ENCODE measurements at places on chromosomes 4 and X.

DNA sequence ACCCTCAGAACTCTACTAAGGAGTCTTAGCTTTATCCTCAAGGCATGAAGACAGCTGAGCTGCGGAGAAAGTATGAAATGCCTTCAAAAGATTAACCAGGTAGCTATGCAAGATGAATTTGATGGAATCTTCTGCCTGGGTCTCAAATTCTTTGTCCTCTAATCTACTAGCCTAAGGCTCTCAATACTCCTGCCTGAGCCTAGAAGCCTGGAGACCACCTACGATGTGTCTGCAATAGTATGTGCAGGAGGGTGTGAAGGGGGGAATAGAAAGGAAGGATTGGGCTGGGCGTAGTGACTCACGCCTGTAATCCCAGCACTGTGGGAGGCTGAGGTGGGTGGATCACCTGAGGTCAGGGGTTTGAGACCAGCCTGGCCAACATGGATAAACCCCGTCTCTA lies 178.2 kb upstream of the GPC4 start:
- DNase-seq, result no peak

GRCh38 chrX:74262452-74263209 lies 41.3 kb upstream of the ZCCHC13 start:
- DNase-seq, result no peak

- no peak for DNase-seq
Observed at GRCh38 chr4:114028071-114028470, 48.6 kb upstream of the ARSJ start.

DNA sequence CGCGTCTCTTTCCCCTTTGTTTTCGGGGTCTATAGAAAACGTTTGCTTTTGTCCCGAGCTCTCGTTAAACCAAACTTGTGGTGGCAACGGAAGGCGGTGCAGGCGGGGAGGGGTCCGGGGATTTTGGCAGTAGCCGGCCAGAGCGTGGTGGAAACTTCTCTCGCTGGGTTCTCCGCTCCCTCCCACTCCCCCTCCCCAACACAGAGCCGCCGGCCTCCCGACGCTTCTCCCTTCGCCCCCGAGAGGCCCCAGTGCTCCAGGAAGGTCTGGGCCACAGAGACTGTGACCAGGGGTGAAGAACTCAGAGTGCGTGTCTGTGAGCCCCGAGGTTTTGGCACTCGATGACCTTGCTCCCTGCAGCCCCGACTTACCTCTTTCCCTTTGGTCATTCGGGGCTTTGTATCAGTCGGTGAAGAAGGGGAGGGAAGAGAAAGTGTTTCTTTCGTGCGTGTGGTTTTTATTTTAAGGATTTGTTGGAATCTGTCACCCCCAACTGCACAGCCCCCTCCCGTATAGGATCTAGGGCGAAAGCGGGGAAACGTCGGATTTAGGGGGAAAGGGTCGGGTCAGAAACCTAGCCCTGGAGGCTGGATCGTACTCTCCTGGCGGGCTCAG lies 9.0 kb upstream of the BCOR start:
- DNase-seq, result no peak

GRCh38 chrX:65642914-65643491 lies 24.5 kb upstream of the MSN start:
- DNase-seq, result no peak

DNA sequence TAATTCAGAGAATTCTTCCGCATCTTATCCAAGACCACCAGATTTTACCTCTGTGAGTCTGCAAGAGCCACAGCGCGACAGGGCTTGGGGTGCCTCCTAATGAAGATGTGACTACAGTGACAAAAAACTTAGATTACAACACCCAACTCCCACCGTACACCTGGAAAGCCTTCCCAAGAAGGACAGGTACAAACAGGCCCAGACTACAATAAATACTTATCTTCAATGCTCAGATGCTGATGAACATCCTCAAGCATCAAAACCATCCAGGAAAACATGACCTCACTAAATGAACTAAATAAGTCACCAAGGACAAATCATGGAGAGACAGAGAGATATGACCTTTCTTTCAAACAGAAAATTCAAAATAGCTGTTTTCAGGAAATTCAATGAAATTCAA lies 20.8 kb upstream of the ABCG2 start:
- no peak for DNase-seq

DNA sequence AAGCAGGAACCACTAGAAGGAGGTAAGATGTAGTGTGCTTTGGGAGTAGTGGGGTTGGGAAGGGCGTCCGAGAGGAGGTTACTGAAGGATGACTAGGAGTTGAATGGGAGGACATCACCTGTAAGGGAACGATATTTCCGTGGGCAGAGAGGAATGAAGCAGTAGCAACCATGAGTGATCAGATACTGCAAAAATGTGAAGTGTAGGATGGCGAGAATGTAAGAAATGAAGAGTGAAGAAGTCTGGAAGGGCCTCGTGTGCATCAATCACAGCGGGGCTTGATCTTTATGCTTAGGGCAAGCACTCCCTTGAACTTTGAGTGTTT lies 594 bp downstream of the MSMO1 start:
- no peak for DNase-seq

GRCh38 chr4:8022767-8023695 lies 83.4 kb upstream of the AFAP1 start:
- no peak for DNase-seq

GRCh38 chr4:38612646-38613414 lies 51.2 kb upstream of the KLF3 start:
- no peak for DNase-seq

DNA sequence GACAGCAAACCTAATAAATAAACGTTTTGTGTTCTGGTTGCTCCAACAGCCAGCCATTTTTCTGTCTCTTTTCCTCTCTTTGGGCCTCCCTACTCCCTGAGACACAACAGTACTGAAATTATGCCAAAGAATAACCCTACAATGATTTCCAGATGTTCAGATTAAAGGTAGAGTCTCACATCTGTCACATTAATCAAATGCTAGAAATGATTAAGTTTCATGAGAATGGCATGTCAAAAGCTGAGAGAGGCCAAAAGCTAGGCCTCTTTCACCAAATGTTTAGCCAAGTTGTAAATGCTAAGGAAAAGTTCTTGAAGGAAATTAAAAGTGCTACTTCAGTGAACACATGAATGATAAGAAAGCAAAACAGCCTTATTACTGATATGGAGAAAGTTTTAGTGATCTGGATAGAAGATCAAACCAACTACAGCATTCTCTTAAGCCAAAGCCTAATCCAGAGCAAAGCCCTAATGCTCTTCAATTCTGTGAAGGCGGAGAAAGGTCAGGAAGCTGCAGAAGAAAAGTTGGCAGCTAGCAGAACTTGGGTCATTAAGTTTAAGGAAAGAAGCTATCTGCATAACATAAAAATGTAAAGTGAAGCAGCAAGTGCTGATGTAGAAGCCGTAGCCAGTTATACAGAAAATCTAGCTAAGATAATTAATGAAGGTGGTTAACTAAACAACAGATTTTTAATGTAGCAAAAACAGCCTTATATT lies 182.1 kb upstream of the NUDT6 start:
- DNase-seq, result no peak

DNA sequence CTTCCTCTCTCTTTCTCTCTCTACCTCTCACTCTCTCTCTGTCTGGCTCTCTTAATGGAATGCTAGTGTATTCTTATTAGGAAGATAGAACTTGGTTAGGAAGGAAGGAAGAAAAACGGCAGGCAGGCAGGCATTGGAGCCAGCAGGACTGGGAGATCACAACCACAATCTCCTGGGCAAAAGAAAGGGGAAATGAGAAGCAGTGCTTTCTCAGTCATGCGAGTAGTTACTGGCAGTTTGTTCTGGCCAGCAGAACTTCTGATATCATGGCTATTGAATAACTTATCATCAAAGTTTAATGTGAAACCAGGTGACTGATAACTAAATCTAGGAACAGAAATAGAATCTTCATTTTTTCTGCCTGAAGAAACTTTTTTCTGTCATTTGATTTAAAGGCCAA lies 60.9 kb upstream of the PAGE1 start:
- DNase-seq, result no peak

- no peak for DNase-seq
Observed at GRCh38 chr4:126087101-126087500, 772.3 kb downstream of the FAT4 start.

GRCh38 chr4:105267280-105267679 lies 120.6 kb downstream of the TET2 start:
- DNase-seq, result no peak

DNA sequence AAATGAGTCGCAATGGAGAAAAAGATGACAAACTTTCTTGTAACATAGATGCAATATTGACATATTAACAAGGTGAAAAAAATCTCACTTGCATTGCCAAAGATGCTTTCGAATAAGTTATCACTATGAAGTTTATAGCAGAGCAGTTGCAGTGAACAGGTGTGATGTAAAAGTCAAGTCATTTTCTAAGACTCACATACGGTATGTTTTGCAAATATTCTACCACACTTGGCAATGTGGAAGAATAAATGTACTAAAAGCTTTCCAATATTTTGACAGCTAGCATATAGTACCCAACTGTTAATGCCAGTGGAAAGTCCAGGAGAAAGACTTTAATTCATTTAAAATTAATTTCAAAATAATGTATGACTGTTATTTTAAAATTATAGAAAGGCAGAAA lies 76.5 kb downstream of the GALNTL6 start:
- DNase-seq, result no peak
